Stimulated activated CD4-positive, alpha-beta T cell treated with anti-CD3 and anti-CD28 coated beads, Interleukin-1b, Interleukin-23, amount 100 ng/mL, for 1 hour (primary cell): ENCODE measurements at places on chromosomes 5 and 9.

GRCh38 chr9:129270903-129271431, 92.9 kb upstream of the IER5L start:
- no peak for DNase-seq

DNA sequence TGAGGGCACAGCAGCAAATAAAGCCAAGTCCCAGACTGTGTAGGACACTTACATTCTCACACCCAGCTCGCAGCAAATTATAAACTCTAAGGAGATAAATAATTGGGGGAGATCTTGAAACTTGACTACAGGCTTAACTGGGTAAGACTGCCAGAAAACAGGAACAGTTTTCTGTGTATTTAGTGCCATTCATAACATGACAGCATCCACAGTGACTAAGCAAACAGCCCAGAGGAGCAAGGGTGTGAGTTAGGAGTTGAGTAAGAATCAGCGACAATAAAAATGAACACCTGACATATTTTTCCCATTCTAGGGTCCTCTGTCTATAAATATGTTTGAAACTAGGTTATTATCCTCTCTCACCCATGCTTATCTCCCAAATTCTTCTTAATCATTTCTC, 370.9 kb upstream of the WWC1 start:
- DNase-seq = no peak

DNA sequence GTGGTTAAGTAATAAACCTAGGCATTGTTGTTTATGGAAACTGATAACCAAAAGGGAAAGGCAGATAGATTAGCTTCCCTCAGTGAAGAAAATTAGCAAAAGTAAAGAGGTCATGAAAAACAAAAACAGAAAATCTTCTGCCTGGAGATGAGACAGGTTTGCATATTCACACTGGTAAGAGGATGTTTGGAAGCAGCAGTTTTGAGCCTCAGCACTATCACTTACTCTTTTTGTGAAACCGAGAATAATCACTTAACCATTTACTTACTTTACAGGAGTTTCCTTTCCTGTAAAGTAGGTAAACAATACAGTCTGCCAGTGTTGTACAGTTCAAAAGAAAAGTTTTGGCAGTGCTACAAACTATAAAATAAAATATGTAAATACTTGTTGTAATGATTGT, 35.5 kb upstream of the EMB start:
- DNase-seq = no peak

GRCh38 chr9:95783426-95783975, 92.0 kb upstream of the ERCC6L2 start:
- DNase-seq = no peak

DNA sequence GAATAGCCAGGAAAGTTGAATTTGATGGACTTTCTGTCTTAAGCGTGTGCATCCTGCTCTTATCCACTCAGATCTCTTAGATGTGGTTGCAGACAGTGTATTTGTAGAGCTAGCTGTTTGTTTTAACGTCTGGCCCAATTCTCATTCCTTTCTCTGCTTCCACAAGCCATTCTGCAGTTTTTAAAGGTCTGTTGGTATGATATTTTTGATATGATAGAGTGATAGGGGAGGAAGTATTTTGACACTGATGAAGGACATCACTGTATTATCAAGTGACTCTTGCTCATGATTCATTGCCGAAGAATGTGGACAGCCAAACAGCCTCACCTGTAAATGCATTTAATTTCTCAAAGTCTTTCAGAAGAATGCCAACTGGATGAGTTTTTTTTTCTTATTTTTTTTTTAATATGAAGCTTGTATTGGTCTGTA, 4.5 kb downstream of the TJP2 start:
- no peak for DNase-seq

DNA sequence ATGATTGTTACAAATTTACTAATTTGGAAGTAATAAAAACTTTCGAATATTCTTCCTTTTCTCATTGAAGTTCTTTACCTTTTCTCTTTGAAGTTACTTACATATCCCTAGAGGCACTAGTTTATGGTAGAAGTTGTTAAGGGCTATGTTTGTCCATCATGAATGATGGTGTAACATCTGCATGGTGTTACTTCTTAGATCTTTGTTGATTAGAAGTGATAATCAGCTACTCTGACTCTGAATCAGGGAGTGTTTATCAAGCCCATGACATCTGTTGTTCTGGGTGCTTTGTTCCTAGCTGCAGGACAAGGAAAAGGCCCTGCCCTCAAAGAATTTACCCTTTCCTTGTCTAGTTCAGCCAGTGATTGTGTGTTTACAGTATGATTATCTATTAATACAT, 32.9 kb downstream of the MAP3K1 start:
- DNase-seq = no peak

DNA sequence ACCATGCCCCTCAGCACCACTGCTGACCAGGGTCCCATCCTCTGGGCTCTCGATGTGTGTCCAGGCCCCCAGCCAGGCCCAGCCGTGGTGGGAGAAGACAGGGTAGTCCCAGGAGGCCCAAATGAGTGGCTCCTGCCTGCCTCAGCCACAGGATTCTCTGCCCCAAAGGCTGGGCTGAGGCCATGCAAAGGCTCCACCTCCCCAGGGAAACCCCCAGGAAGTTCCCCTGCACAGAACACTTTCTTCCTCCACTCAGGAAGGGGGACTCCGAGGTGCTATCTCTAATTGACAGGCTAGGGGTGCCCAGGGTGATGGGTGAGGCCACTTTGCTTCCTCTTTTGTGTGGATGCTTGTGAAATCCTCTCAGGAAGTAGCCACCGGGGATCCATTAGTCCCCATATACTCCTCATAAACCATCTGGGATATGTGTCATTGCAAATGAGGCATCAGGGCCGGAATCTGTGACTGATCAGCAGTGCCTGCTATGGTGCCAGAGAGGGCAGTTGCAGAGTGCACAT, 23.1 kb upstream of the TDRD7 start:
- peak; percentile 8 for DNase-seq
